T1000 (cell line): ENCODE measurements at places on chromosomes 4 and X.

GRCh38 chrX:109847257-109848187 lies 114.5 kb upstream of the ACSL4 start:
- no peak for DNase-seq

DNA sequence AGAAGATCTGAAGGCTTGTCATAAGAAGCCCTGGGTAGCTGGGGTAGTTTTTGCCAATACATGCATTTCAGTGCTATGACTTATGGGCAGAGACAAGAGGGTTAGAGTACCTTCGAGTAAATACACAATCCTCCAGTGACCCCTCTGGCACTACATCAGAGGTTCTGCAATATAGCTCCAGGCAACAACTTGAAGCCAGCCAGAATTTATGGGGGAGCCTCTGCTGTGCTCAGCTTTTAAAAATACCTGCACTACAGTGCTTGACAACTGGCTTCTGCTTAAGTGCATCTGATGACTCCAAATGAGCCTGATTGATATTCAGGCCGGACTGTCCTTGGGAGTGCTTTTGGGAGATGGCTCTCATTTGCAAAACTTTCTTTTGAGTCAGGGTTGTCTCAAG lies 44.9 kb upstream of the SMAD1 start:
- DNase-seq: no peak

- DNase-seq: peak; percentile 17
Observed at GRCh38 chrX:37905436-37906147, 58.2 kb upstream of the DYNLT3 start.

DNA sequence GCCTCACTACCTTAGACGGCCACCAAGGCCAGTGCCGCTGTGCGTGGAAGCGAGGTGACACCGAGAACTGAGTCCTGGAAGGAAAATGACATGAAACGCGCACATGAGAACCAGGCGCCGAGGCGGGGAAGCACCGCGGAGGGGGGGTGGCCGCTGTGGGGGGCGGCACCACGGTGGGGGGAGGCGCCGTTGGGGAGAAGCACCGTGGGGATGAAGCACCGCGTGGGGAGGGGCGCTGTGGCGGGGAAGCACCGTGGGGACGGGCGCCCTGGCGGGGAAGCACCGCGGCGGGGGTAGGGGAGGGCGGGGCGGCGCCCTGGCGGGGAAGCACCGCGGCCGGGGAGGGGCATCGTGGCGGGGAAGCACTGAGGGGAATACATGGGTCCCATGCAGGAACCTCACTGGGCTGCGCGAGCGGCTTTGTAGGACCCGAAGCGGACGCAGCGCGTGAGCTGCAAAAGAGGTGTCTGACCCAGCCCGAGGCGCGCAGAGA lies 28.0 kb downstream of the PPP2R3B start:
- no peak for DNase-seq

DNA sequence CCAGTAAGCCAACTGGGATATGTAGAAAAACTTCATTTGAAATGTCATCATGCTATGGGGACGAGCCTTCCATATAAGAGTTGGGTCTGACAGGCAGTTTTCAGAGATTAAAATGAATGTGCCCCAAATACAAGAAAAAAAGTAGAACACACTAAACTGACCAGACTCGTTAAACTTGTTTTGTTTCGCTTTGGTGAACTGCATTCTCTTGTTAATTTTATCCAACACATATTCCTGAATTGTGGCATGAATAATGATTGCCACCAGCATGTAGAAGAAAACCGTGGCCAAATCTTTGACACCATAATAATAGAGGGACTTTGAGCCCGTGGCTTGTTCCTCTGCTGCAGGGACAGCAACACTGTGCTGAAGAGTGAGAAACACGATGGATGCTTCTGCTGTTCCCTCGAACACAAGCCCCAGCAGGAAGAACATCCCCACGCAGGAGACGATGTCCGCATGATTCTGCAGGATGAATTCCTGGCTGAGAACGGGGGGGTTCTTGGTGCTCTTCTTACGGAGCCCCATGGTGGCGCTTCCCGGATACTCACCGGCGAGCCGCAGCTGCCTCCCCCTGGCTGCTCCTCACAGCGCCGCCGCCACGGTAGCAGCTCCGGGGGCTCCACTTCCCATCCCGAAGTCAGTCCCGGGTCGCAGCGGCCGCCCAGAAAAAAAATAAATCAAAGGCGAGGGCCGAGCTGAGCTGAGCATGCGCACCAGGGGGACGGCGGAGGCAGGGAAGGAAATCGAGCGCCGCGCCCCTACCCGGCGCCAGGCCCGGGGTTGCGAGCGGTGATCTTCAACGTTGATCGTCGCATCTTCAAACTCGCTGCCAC lies at the start of gene TRAM1L1:
TSS of gene TRAM1L1 (minus strand) at position 711 of the 836 bp plus-strand sequence. CDS start at position 528, 183 bp downstream.
- peak; percentile 85 for DNase-seq

GRCh38 chrX:40406330-40406859 lies 174.4 kb upstream of the ATP6AP2 start:
- DNase-seq: no peak

DNA sequence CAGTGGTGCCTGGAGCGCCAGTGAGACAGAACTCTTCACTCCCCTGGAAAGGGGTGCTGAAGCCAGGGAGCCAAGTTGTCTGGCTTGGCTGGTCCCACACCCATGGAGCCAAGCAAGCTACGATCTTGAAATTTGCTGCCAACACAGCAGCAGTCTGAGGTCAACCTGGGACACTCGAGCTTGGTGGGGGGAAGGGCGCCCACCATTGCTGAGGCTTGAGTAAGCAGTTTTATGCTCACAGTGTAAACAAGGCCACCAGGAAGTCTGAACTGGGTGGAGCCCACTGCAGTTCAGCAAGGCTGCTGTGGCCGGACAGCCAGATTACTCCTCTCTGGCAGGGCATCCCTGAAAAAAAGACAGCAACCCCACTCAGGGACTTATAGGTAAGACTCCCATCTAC lies 149.5 kb downstream of the EDA2R start:
- no peak for DNase-seq

GRCh38 chrX:101409043-101409442 lies 1.0 kb downstream of the HNRNPH2 start:
- no peak for DNase-seq

DNA sequence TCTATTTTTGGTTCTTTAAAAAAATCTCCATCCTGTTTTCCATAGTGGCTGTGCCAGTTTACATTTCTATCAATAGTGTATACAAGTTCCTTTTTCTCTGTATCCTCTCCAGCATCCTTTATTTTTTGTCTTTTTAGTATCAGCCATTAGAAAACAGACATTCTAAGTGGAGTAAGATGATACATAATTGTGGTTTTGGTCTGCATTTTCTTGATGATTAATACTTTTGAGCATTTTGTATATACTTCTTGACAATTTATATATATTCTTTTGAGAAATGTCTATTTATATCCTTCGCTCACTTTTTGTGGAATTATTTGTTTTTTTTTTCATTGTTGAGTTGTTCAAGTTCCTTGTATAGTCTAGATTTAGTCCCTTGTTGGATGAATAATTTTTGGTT lies 382.2 kb upstream of the SPOCK3 start:
- DNase-seq: no peak

DNA sequence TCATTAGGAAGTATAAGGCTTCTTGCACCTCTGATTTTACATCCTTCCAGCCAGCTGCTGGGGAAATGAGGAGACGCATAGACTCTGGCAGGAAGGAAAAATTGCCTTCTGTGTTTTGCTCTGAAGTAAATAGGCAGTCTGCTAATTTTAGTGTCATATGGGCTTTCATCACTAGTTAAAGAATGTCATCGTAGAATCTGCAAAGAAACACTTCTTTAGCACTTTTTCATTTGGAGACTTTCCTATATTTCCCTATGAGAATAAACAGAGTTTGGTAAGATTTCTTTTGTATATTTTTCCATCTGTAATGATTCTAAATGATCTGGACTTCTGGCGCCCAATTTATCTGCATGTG lies 3.3 kb downstream of the ADGRL3 start:
- no peak for DNase-seq

DNA sequence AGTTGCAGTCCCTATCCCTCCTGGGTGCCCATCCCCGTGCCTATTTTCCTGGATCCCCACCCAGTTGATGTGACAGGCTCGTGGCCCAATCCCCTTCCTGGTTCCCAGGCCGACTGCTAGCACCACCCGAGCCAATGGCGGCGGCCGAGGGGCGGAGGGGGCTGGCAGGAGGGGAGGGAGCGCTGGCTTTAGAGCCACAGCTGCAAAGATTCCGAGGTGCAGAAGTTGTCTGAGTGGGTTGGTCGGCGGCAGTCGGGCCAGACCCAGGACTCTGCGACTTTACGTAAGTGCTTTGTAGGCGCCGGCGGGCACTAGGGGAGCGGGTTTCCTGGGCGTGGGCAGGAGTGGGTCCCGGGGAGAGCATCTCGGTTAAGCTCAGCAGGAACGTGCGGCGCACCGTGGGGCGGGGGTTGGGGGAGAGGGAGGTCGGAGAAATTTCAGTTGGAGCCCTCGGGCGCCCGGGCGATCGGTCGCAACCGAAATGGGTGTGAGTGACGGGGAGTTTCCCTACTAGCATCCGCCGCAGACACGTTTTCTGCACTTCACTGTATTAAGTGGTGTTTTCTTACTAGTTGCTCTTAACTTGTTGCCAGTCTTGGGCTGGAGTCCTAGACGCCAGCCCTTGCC lies at the start of gene PLS3:
TSS of gene PLS3 (plus strand) at position 197 of the 627 bp plus-strand sequence. CDS start 49,077 bp downstream, outside the sequence.
- DNase-seq: peak; percentile 28

GRCh38 chr4:1871471-1872021 lies 353 bp downstream of the NSD2 start:
- no peak for DNase-seq

GRCh38 chrX:24241822-24242648 lies 71.8 kb downstream of the SUPT20HL2 start:
- DNase-seq: no peak

DNA sequence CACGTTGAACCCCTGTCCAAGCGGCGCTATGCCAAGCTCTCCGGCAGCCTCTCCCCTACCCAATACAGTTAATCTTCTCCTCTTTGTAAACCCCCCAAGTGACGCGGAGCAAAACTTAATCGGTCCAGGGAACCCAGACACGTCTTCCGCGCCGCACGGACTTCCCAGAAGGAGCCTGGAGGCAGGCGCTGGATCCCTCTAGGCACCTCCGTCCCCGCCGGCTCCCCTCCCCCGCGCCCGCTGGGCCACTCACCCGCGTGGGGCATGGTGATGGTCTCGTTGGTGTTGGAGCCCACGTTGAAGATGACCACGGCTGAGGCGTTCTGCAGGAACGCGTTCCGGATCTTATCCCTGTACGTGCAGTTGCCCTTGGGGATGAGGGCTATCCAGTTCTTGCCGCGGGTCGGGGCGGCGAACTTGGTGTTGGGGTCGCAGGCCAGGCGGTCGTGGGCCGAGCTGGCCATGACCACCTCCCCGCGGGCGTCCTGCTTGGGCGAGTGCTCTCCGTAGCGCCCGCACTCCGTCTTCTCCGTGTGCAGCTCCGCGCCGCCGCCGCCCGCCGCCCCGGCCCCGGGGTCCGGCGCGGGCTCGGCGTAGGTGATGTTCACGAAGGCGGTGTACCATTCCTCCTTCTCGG lies 1.1 kb downstream of the RNF150 start:
- DNase-seq: no peak

GRCh38 chr4:8846046-8846720 lies 25.5 kb downstream of the HMX1 start:
- no peak for DNase-seq

GRCh38 chrX:9341291-9342201 lies 123.3 kb upstream of the TBL1X start:
- no peak for DNase-seq

- no peak for DNase-seq
Observed at GRCh38 chr4:7186031-7186430, 6.3 kb upstream of the SORCS2 start.

- no peak for DNase-seq
Observed at GRCh38 chr4:180449395-180449956, 1793.7 kb upstream of the TENM3 start.

DNA sequence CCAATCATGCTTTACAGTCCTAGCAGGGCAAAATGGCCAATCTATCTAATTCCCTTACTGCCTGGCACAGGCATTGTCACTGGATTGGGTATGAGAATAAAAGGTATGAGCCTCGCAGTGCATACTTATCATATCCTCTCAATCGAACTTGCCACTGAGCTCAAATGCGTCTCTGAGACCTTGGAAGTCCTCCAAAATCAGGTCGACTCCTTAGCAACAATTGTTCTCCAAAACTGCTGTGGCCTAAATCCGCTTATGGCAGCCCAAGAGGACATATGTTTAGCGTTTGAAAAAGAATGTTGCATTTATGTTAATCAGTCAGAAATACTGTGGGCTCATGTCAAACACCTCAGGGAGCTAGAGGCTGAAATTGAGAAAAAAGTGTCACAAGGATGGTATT lies 69.7 kb downstream of the SPIN4 start:
- no peak for DNase-seq

GRCh38 chr4:102392033-102392744 lies 46.9 kb upstream of the SLC39A8 start:
- DNase-seq: no peak

- no peak for DNase-seq
Observed at GRCh38 chr4:184234155-184234554, 16.5 kb upstream of the ENPP6 start.

DNA sequence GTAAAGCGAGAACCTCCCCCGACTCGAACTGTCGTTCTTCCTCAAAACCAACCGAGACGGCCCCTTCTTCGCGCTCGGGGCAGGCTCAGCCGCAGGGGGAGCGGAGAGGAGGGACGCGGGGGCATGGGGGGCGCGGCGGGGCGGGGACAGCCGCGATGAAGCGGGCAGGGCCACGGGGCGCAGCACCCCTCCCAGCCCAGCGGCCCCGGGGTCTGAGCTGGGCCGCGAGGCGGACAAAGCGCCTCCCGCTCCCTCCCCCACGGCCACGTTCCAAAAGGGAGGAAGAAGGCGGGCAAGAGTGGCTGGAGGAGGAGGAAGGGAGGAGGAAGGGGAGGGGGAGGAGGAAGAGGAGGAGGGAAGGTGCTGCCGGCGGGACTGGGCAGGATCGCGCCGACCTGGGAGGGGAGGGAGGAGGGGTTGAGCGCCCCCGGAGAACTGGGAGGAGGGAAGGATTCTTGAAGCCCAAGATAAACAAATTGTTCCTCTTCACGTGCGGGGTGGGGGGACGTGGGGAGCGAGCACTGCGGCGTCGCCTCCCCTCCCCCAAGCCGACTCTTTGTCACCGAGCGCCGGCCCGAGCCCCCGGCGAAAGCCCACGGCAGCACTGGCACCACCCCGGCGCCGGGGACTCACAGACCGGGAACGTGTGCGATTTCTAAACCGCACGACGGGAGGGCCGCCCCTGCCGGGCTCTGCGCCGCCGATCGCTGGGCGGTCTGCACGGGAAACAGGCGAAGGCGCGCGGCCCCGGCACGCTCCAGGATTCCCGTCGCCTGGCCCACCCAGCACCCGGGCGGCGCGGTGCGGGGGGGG lies 2.9 kb downstream of the MAML3 start:
- DNase-seq: peak; percentile 75
